Occipital lobe (tissue), 3 donors: ENCODE measurements at places on chromosomes 1 and 21. TPM values are rescaled to one million over a fixed set of nuclear protein-coding genes. Genes with fewer than 3 reads are reported as not detected.

- no peak for DNase-seq
Observed at GRCh38 chr1:74593887-74594866, 79.4 kb downstream of the ERICH3 start.

DNA sequence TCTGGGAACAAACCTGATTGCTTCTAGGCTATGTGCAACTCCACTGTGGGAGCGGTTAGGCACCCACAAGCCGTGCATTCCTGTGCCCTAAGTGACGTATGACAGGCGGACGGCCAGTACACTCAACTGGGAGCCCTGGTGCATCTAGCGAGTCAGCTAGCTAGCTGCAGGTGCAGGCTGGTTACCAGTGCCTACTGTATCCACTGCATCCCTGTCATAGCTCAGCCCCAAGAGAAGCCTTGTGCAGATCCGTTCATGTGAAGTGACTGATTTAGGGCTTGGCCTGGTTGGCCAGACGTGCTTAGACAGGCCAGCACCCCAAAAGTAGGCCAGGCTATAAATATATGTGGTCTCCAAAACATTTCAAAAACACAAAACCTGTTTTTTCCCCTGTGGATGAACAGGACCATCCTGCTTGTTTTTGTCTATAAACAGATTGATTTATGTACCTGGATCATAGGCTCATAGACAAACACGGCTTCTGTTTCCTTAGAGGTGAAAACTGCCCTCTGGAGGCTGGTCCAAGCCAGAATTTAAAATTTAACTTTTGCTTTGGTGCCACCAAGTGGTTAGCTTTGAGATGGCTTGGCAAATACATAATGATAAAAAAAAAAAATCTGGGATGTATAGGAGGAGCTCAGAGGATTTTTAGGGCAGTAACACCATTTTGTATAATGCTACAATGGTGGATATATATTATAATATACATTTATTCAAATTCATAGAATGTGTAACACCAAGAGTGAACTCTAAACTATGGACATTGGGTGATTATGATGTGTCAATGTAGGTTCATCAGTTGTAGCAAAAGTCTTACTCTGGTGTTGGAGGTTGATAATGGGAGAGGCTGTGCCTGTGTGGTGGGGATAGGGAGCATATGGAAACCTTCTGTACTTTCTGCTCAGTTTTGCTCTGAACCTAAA is 68.5 kb downstream of the GIPC2 start:
- no peak for DNase-seq

- no peak for DNase-seq
Observed at GRCh38 chr1:112620377-112620695, 704 bp downstream of the CAPZA1 start.

DNA sequence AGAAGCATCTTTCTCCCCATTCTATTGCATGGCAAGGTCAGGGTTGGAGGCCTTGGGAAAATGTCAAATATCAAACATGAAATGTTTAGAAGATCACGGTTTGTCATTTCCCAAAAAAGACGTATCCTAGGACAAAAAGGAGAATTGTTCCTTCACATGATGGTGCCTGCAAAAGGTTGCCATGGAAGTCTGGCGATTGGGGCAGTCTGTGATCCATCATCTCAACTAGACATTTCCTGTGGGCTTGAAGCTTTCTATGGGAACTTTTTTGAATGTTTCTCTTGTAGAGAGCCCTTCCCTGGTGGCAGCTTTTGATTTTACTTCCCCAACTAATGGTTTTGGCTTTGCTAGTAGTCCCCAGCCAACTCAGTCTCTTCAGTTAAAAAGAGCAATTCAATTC is 106.3 kb downstream of the TGFB2 start:
- no peak for DNase-seq

Gene CFAP107
- total RNA-seq, result not detected

DNA sequence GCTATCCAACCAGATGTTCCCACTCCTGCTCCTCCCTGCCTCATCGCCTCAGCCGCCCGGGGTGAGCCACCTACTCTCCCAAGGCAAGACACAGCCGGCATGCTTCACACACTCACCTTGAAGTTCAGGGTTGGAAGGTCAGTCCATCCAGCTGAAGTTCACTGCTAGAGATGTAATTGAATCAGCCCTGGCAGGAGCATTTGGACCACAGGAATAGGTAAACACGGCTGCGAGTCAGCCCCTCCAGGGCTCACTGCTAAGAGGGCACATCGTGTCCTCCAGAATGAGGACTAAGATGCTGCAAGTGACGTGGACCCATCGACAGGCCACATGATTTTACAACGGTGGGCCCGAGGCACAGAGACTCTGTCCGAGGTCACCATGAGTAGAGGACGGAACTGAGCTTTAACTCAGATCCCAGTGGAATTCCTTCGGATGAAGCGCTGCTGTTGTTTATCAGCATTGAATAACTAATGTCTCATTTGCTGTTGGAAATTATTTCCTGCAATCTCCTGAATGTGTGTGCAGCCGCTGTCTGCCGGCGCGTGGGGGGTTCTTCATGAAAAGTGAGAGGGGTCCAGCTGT is 41.9 kb downstream of the RSPH1 start:
- no peak for DNase-seq

- no peak for DNase-seq
Observed at GRCh38 chr1:18874600-18874999, 15.1 kb upstream of the TAS1R2 start.

- DNase-seq, result no peak
Observed at GRCh38 chr21:15057285-15057684, 7.5 kb downstream of the NRIP1 start.

GRCh38 chr1:57162607-57163261 is 196.9 kb upstream of the C8B start:
- peak; percentile 13 for DNase-seq

GRCh38 chr1:27153927-27154358 is 982 bp downstream of the SLC9A1 start:
- no peak for DNase-seq
